ENCODE measurements at places on chromosomes 16 and 17.
A peak's percentile ranks its signal among the peaks of the same experiment; 100 is the strongest.

DNA sequence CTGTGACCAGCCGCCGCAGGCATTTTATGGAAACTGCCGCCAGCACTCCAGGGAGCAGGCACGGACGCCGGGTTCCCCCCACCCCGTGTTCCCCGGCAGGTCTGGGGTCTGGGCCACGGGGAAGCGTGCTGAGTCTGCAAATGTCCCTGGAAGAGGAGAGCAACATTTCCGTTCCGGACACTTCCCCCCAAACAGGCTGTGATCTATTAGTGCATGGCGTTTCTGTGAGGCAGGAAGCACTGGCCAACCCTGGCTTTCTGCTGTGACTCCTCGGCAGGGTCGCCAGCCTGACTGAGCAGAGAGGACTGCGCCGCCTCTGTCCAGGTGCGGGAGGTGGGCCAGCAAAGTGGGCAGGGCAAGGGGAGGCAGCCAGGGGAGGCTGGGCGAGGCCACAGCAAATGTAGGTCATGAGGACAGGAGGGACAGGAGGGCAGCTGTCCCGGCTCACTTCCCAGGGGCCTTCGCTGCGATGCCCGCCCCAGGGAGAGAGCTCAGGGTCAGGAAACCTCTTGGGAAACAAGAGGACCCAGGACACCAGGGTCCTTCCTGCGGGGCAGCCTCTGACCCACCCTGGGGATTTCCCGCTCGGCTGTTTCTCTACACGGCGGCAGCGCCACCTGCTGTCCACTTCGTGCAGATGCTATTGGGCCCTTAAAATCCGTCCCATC is 9.5 kb downstream of the FOXF1 start:
- DNase-seq, result peak; percentile 68

DNA sequence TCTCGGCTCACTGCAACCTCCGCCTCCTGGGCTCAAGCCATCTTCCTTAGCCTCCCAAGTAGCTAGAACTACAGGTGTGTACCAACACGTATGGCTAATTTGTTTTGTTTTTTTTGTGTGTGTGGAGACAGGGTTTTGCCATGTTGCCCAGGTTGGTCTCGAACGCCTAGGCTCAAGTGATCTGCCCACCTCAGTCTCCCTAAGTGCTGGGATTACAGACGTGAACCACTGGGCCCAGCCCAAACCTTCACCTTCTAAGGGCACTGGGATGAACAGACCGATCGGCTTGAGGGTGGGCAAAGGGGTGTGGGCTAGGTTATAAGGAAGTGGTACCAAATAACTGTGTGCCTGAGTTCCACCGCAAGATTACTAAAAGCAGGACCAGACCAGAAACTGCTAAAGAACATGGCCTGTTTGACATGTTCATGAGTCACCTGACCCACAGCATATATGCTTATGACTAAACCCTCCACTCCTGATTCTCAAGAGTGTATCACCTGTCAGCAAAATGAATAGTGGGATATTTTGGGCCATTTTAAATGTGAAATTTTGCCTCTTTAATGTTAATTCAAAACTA is 8.1 kb downstream of the TMEM97 start:
- peak; percentile 19 for DNase-seq

DNA sequence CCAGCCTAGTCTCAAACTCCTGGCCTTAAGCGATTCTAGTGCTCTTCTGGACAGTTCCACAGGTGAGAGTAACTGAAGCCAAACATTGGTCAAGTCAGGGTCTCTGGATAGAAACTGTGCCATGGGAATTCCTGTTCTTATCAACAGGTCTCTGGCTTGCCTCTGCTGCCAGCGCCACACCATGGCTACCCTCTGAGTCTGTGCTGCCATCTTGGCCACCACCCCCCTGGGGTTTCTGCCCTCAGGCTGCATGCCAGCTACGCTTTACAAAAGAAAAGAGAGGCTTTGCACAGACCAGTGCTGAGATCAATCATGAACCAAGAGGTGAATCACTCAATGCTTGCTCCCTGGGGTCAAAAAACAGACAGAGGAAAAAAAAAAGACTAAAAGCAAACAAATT is 24.4 kb upstream of the CREBBP start:
- no peak for DNase-seq

GRCh38 chr16:57810197-57811031 is 8.1 kb upstream of the KIFC3 start:
- DNase-seq, result peak; percentile 70

- no peak for DNase-seq
Measured at GRCh38 chr17:15250135-15250860, 14.8 kb downstream of the PMP22 start.

- DNase-seq, result peak; percentile 75
Measured at GRCh38 chr16:9008601-9009260, 45.0 kb upstream of the USP7 start.

- no peak for DNase-seq
Measured at GRCh38 chr16:31064882-31065461, 9.1 kb downstream of the ZNF668 start.

- DNase-seq, result no peak
Measured at GRCh38 chr17:60157487-60158040, 7.8 kb downstream of the CA4 start.

- peak; percentile 41 for DNase-seq
Measured at GRCh38 chr17:7856011-7856810, 1.1 kb downstream of the NAA38 start.

DNA sequence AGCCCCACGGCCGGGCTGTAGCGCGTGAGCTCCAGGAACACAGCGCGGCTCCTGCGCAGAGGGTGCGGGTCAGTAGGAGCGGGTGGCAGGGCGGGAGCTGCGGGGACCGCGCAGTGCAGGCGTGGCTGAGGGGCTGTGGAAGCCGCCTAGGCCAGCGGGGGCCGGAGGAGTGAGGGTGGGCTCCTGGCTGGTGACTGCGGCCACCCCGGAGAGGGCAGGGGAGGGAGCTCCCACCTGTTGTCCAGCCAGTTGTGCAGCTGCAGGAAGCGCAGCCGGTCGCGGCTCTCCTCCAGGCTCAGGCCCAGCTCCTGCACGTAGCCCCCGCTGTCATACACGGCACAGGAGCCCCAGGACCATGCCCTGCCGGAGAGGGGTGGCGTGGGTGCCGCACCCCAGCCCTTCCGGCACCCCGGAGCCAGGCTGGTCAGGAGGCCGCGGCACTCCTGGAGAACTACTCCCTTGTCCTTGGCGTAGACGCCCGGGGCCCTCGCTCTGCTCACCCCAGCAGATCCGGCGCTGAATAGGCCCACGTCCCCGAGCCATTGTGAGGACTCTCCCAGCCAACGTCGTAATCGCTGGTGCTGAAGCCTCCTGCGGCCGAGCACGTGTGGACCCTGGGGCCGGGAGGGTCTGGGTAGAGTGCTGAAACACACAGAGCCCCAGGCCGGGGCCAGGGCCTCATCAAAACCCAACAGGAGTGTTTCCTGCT is 43.9 kb downstream of the TSC2 start:
- DNase-seq, result no peak

- no peak for DNase-seq
Measured at GRCh38 chr16:50762241-50762640, 20.4 kb downstream of the CYLD start.

DNA sequence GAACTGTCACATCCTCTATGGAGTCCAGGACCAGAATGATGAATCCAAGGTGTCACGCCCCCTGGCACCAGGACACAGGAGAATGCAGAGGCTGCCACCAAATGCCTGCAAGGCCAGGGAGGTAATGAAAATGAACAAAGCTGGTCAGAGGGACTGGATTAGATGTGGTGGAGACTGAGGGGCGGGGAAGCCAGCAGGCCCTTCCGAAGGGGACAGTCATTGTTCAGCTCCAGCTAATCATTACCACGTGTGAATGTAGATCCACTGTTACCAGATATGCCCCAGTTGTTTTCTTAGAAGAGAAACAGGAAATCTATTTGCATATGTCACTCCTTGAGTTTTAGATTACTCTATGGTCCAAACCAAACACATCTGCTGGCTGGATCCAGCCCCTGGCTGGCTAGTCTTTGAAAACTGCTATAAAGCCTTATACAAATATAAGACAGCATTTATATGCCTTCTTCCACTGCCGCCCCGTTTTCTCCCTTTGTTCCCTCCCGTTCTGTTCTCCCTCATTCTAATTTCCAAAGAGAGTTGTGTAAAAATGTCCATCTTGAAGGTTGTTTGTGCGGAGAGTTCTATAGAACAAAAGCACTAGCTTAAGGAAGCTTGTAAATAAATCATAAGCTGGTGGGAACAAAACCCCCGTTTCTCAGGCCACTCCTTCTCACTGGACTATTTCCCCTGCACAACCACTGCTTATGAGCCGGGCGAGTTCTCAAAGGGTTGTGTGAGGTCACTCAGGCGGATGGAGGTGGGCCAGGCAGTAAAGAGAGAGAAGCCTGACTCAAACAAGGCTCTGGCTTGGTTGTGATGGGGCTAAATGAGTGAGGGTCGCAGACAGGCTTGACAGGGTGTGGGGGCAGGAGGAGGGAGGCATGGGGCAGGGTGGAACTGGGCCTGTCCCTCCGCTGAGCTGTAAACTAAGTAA is 14.2 kb downstream of the CRYM start:
- no peak for DNase-seq

DNA sequence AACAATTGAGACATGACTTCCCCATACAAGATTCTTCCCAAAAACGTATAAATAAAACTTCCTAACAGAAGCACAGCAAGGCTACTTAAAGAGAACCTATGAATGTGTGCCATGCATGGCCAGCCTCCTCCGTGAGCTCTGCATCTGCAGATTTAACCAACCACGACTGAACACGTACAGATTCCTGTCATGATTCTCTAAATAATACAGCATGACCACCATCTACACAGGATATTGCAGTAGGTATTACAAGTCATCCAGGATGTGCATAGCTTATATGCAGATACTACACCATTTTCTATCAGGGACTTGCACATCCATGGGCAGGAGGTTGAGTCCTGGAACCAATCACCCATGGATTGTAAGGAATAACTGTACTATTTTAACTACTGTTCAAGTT is 1.4 kb upstream of the QRICH2 start:
- no peak for DNase-seq

DNA sequence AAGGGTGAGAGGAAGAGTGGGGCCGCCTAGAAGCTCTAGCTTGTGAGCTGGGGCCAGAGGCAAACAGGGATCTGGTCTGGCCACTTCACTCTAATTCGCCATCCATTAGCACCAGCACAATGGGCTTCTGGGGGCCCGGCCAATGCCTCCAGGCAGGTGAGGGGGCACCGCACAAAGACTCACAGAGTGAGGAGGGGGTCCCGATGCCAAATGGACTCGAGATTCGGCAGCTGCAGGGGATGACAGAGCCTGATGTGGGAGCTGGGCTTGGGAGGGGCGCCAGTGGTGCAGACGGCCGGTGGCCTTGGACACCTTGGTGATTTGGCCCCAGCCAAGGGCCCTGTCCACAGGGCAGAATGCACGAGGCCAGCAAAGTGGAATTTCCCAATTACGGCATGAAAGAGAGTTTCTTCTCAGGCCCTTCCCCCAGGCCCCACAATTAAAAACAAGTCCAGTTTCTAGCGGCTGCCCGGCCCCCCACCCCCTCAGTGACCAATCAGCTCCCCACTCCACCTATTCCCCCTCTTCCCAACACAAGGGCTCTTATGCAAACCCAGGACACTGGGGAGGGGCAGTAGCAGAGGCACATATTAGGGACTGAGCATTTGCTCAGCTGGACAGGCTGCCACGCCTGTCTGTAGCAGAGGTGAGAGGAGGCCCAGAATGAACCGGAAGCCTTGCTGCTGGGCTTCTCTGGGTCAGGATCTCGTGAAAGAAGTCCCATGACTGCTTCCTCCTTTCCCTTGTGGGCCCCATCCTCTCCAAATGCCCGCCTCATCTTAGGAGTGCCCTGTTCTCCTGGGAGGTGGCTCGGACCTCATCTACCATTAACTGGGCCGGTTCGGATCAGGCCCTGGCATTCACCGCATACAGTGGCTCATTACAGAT is 39.4 kb upstream of the MTSS2 start:
- DNase-seq, result no peak

DNA sequence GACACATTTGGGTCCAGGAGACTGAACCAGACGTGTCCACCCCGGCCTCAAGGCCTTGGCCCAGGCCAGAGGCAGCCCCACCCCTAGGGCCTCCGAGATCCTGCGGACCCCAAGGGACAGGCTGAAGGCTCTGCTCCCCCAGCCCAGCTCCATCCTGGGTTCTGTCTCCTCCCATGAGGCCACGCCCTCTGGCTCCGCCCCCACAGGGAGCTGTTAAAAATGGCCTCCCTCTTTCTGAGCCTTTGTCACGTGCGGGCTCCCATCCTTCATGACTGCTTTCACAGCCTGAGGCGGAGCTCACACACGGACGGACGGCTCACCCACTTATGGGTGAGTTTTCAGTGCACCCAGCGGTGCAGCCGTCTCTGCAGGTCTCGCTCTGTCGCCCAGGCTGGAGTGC is 6.5 kb upstream of the CACNA1H start:
- DNase-seq, result peak; percentile 30

DNA sequence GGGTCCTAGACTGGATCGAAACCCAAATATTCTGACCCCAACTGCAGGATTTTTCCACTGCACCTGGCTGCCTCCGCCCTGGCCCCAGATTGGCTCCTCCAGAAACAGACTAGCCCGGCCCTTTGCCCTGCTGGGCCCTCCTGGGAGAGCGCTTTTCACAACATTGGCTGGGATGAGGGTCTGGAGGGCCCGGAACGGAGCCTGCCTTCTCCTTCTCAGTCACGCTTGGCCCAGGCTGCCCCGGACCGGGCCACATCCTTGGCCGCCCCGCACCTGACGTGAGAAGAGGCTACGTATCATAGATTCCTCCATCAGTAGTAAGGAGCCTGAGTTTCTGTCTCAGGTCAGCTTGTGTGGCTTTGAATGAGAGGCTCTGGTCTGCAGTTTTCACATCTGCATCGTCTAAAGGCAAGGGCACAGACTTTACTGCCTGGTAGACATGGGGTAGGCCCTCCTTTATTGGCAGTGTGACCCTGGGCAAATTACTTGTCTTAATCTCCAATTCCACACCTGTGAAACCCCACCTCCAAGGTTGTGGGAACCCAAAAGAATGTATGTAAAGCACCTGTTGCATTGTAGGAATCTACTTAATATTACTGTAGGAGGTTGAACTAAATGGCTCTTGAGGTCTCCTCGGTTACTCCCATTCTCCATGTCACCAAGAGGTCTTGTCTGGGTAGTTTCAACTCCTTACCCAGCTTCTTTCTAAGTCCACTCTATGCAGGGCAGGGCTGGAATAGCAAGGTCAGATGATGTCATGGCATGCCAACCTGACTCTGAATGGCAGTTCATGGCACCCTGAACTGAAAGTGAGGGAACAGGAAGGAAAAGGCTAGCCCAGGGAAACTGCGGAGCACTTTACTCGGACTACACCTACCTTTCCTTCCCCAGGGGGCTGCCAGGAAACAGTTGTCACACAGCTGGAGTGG is 661 bp downstream of the LRRC3C start:
- DNase-seq, result no peak

Measured in stimulated activated CD4-positive, alpha-beta T cell treated with anti-CD3 and anti-CD28 coated beads, Interleukin-2, amount 100 ng/mL, for 24 hours (primary cell).